T follicular helper cell (primary cell): ENCODE measurements at places on chromosomes 2 and 18.

DNA sequence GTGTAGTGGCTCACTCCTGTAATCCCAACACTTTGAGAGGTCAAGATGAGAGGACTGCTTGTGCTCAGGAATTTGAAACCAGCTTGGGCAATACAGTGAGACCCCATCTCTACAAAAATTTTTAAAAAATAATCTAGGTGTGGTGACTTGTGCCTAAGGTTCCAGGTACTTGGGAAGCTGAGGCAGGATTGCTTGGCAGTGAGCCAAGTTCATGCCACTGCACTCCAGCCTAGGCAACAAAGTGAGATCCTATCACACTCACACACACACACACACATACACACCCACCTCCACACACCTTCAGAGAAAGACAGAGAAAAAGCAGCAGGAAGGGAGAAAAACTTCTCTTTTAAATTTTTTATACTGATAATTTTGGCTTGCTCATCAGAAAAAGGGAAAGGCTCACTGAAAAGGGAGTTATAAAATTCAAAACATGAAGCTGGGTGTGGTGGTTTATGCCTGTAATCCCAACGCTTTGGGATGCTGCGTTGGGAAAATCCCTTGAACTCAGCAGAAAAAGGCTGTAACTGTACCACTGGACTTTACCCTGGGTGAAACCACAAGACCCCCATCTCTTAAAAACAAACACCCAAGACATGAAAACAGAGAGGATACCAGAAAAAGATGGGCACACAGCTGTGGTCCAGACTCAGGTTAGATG, 25.7 kb downstream of the FAM168B start:
- DNase-seq: no peak

GRCh38 chr18:59918320-59918755, 18.5 kb downstream of the PMAIP1 start:
- no peak for DNase-seq

- no peak for DNase-seq
Observed at GRCh38 chr2:15112216-15112615, 448.9 kb downstream of the NBAS start.

DNA sequence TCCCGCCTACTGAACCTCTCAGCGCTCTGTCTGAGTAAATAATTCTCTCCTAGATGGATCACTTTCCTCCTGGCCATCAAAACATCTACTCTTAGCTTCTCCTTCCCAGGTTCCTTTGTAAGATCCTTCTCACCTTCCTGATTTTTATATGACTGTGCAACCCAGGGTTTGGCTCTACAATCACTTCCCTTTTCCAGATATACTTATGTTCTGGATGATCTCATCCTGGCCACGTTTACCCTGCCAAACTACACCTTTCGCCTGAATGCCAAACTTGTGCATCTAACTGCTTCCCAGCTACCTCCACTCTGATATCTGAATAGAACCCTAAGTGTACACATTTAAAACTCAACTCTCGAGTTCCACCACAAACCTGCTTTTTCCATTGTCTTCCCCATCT, 290.5 kb upstream of the REV1 start:
- no peak for DNase-seq

GRCh38 chr2:192947352-192947751, 752.6 kb upstream of the TMEFF2 start:
- no peak for DNase-seq

DNA sequence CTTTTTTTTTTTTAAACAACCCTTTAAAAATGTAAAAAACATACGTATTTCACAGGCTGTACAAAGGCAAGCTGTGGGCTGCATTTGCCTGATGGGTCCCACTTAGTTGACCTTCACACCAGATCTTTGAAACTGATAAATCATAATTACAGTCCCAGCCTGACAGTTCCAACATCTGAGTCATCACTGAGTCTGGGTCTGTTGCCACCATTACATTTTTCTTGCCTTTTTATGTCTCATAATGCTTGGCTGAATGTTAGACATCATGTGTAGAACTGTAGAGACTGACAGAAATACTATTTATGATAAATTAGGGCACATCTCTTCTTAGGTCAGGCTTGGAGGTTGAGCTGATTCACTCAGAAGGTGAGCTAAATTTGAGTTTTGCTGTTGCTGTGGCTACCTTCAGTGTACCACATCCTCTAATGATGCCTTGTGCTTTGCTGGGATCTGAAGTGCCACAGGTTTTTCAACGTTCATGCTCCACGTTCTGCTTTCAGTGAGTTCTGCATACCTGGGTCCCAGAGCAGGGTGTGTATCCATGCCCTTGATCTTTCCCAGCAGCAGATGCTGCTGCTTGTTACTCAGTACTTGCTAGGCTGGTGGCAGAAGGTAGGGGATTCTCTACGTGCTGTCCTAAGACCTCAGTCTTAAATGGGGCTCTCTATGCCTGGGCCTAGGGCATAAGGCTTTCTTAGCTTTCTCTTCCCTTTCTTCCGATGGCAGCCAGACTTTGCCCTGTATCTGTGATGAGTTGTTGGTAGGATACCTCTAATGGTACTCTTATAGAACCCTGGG, 160.6 kb upstream of the SMAD7 start:
- DNase-seq: no peak
